DND-41 (cell line): ENCODE measurements at places on chromosomes 5 and 9.

DNA sequence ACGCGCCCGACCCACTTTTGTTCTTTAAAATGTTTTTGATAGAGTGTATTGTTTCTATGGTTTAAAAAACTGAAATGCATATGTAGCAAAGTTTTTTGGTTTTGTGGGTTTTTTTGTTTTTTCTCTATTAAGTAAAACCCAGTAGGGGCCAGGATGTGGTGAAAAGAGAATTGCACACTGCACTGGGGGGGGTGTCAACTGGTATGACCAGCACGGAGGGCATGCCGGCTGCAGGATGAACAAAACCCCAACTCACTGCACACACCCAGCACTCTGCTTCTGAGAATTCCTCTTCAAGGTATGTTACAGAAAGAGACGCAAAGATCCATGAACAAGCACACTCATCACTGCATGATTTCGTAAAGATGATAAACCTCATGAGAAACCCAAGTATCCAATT, 75.0 kb downstream of the STK10 start:
- H3K4me3 ChIP-seq: no peak overlapping the region

GRCh38 chr5:131635684-131636572, 899 bp upstream of the RAPGEF6 start:
- no peak for DNase-seq
- H3K4me1 ChIP-seq: peaks cover 52% of the 10 kb centered on the region
- H3K4me3 ChIP-seq: peak overlapping the region; percentile 84
- peaks cover 5% of the 10 kb centered on the region; the same call in 1 of the 2 replicates for H3K36me3 ChIP-seq
- H3K27me3 ChIP-seq: no peaks in the 10 kb centered on the region
- H3K27ac ChIP-seq: peak overlapping the region; percentile 98

GRCh38 chr9:37562826-37563225, 13.4 kb downstream of the FBXO10 start:
- no peaks in the 10 kb centered on the region for H3K27me3 ChIP-seq
- peaks cover 11% of the 10 kb centered on the region for H3K36me3 ChIP-seq
- no peak for DNase-seq
- no peak overlapping the region for H3K27ac ChIP-seq
- no peaks in the 10 kb centered on the region for H3K4me1 ChIP-seq

DNA sequence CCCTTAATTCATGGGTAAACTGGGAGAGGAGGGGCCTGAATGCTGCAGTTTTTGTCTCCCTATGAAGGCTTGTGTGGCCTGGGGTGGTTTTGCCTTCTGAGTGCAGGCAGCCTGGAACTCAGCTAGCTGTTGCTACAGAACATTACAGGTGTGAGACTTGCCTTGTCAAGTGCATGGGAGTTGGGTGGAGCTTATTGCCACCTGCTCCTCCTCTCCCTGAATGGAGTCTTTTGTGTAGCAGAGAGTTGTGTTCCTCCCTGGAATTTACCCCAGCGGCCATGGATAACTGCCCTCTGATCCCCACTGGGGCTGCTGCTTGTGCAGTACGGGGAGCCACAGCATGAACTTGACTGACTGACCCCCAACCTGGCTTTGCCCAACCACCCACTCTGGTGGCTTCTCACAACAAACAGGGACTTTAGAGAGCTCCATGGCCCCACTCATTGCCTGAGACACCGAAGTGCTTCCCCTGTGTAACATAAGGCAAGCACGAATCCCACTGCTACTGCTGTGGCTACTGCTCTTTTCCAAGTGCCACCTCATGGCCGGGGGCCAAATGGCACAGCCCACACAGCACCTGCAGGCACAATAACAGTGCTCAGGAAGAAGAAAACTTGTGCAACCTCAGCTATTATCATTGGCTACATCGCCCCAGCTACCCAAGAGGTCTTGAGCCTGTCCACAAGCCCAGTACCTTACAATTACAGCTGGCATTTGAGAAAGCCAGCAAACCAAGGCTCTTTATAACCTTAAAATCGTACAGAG, 942.9 kb downstream of the CDH18 start:
- no peaks in the 10 kb centered on the region for H3K36me3 ChIP-seq
- H3K4me1 ChIP-seq: no peaks in the 10 kb centered on the region
- no peak overlapping the region for H3K27ac ChIP-seq

GRCh38 chr9:112520069-112520468, 33.4 kb downstream of the KIAA1958 start:
- DNase-seq: no peak
- H3K27ac ChIP-seq: no peak overlapping the region
- H3K36me3 ChIP-seq: no peaks in the 10 kb centered on the region
